Prostate gland (tissue), 2 donors: ENCODE measurements at places on chromosomes 1 and 21. TPM values are rescaled to one million over a fixed set of nuclear protein-coding genes. Genes with fewer than 3 reads are reported as not detected.

GRCh38 chr21:30839304-30839703, 9.7 kb upstream of the KRTAP7-1 start:
- no peaks in the 10 kb centered on the region for H3K27me3 ChIP-seq
- no peak overlapping the region for H3K4me3 ChIP-seq
- no peak for DNase-seq
- no peak overlapping the region for H3K27ac ChIP-seq
- H3K4me1 ChIP-seq: no peaks in the 10 kb centered on the region

- no peak overlapping the region for H3K4me3 ChIP-seq
- H3K36me3 ChIP-seq: peaks cover 55% of the 10 kb centered on the region
- no peak for DNase-seq
- H3K27ac ChIP-seq: no peak overlapping the region
Observed at GRCh38 chr1:43432171-43432860, 21.4 kb downstream of the HYI start.

DNA sequence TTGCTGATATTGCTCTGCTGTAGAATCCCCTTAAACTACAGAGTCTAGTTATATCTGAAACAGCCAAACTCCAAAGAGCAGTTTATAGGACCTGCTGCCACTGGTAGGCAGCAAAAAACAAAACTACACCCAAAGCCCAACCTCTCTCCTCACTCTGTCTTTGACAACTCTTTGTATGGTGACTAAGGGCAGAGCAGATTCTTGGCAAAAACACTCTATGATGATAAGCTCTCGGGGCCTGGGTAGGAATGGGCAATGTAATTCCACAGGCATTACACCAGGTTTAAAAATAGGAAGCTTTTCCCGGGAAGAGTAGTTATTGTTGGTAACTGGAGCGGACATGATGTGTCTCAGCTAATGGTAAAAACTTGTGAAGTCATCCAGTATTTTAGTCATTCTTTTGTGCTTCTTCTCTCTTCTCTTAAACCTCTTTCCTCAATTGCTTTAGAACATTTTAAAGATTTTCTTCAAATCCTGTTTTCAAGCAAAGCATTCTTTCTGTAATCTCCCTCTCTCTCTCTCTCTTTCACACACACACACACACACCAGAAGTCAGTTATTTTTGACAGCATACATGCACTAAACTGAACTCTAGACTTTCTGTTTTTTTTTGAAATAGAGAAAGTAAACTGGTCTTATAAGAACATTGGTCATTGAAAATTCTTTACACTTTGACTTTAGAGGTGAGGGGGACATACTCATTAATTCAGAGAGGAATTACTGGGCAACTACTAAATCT, 193.5 kb downstream of the PAPPA2 start:
- H3K4me1 ChIP-seq: no peaks in the 10 kb centered on the region
- H3K36me3 ChIP-seq: no peaks in the 10 kb centered on the region
- no peak overlapping the region for H3K27ac ChIP-seq
- H3K27me3 ChIP-seq: no peaks in the 10 kb centered on the region

Gene PROX1
- 6.2 TPM for total RNA-seq
